ENCODE measurements at places on chromosomes 1 and 21. TPM values are rescaled to one million over a fixed set of nuclear protein-coding genes. Genes with fewer than 3 reads are reported as not detected.

DNA sequence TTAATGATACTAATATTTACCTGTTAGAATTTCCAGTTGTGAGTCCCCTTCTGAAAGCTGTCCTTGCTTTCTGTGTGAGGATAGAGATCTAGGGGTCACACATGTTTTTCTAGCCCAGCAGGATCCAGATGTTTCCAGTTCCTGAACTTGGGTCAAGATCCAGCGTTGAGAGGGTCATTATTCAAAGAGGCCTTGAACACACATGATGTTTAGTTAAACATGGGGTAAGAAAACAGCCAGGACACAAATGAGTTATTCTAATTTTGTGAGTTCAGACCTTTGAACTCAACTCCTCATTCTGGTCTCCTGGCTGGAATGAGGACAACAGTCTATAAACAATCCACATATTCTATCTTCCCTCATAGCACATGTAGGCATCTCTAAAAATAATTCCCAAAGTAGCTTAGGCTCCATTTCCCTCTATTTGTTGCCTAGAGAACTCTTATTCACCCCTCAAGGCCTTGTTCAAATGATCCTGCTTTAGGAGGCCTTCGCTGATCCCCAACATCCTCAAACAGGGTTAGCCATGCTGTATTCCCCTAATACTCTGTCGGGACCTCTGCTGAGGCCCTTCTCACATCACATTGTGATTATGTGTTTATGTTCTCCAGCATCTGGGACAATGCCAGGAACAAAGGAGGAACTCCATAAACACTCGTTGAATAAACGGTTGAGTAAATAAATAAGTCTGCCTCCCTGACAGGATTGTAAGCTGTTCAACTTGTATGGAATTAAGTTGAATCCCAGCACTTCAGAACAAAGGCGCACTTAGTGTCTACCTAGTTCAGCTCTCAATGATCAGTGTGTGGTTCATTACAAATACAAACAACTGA is 15.0 kb upstream of the KCNN3 start:
- DNase-seq, result no peak

The SPATA17 gene
- 1.6 TPM for total RNA-seq

DNA sequence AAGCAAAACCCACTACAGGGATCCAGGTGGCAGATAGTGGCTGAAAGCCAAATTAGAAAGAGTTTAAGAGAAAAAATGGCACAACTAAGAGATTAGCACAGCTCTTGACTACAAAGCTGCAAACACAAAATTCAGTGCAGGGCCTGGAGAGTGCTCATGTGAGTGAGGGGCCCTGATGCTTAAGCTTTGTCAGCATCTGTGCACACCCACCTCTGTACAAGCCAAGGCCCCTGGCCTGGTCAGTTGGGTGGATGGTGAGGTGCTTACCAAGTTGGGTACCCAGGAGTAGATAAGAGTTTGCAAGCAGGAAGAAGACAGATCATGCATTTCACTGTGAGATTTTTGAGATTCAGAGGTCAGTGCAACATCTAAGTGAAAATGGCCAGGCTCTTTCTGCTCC is 62.7 kb upstream of the ATP1B1 start:
- DNase-seq, result no peak

DNA sequence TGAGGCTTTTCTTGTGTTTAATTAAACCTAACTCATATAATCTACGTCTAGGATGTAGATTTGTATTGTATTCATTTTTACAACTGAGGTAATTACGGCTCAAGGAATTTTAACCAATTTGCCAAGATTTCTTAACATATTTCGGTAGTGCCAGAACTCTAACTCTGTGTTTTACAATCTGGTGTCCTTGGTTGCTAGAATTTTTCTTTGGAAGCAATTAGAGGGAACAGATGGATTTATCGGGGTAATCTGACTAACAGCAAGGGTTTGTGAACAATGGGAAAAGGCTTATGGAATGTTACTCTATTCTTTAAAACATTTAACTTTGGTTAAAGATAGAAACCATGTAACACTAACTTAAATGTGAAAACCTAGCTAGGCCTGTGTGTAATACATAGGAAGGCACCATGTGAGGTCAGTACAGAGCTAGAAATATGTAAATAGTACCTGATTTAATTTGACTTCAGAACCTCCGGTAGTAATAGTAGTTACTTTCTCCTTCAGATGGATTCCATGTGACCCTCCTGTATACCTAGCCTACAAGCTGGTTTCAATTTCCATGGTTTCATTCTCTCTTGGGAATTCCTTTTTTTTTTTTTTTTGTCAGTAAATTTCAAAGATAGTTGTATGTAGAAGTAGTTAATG is 1.2 kb downstream of the MTF2 start:
- DNase-seq, result peak; percentile 69

DNA sequence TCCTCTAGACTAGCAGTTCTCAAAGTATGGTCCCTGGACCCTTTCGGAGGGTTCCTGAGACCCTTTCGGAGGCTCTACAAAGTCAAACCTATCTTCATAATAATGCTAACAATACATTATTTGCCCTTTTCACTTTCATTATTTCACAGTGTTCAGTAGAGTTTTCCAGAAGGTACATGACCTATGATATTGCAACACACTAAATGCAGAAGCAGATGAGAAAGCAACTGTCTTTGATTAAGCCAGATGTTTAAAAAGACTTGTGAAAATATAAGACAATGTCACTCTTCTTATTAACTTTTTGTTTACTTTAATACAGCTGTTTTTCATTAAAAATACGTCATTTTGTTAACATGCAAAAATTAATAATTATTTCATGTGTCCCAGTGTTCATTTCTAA is 5.8 kb downstream of the KCNJ10 start:
- no peak for DNase-seq

GRCh38 chr1:69121723-69122122 is 446.0 kb upstream of the LRRC7 start:
- DNase-seq, result no peak

DNA sequence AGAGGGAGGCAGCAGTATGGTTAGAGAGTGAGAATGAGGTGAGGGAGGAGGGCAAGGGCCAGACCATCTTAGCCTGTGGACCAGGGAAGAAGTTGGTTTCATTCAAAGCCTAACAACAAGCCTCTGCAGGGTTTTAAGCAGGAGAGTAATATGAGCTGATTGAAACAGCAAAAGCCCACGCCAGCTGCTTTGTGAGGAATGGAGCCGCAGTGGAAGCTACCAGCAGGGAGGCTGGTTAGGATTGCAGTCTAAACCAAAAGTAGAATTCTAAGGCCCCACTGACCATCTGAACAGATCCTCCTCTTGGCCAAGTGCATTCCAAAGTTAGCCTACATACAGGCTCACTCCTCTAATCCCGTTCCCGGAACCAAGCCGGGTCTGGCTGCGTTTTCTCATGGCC is 44.8 kb downstream of the OLFML3 start:
- no peak for DNase-seq

GRCh38 chr1:240149484-240150094 is 57.9 kb downstream of the FMN2 start:
- DNase-seq, result peak; percentile 58

GRCh38 chr21:37907076-37907475 is 9.2 kb downstream of the KCNJ6 start:
- DNase-seq, result no peak

- no peak for DNase-seq
These were observed 17.3 kb downstream of the C8B start for GRCh38 chr1:56948403-56949023.
